Skin of body (tissue), 3 donors: ENCODE measurements at places on chromosomes 6 and 20. TPM values are rescaled to one million over a fixed set of nuclear protein-coding genes. Genes with fewer than 3 reads are reported as not detected.

The IL17F gene
- not detected for total RNA-seq

The SLCO4A1 gene
- 6.3 TPM for total RNA-seq

The MCHR2 gene
- not detected for total RNA-seq

The MBOAT1 gene
- 11.8 TPM for total RNA-seq

The SLC2A10 gene
- total RNA-seq: 16.0 TPM

The IMPG1 gene
- total RNA-seq: not detected

The PEX7 gene
- total RNA-seq: 6.8 TPM

The LY6G6C gene
- 20.4 TPM for total RNA-seq

The ABHD16B gene
- not detected for total RNA-seq

The PPP1R16B gene
- 1.9 TPM for total RNA-seq

The PRL gene
- 0.39 TPM for total RNA-seq

The CCR6 gene
- 0.30 TPM for total RNA-seq

The SLC16A10 gene
- 8.6 TPM for total RNA-seq

The TCFL5 gene
- 11.3 TPM for total RNA-seq

The GDAP1L1 gene
- total RNA-seq: 0.20 TPM

The SLC12A5 gene
- total RNA-seq: 0.69 TPM

The NELFE gene
- total RNA-seq: 46.1 TPM

The FAM209B gene
- total RNA-seq: not detected

The MICB gene
- total RNA-seq: 1.2 TPM

The ELOVL2 gene
- total RNA-seq: 0.59 TPM

The CTCFL gene
- 0.10 TPM for total RNA-seq

The STX7 gene
- total RNA-seq: 25.9 TPM

The MATN4 gene
- total RNA-seq: 0.99 TPM

The SIRPD gene
- total RNA-seq: 0.39 TPM

The PDSS2 gene
- total RNA-seq: 10.8 TPM

The GRM4 gene
- total RNA-seq: 0.69 TPM

The OVOL2 gene
- 1.8 TPM for total RNA-seq

The EYS gene
- total RNA-seq: 0.69 TPM

The SIRT5 gene
- total RNA-seq: 6.9 TPM

The PLEKHG1 gene
- 49.8 TPM for total RNA-seq

The OR2J3 gene
- total RNA-seq: not detected

The VARS1 gene
- 29.1 TPM for total RNA-seq

The DNAH8 gene
- 0.89 TPM for total RNA-seq

The SFTA2 gene
- total RNA-seq: not detected

The KHDRBS2 gene
- 0.30 TPM for total RNA-seq

The GATA5 gene
- total RNA-seq: not detected
